ENCODE measurements at places on chromosomes 6 and 20.

- no peak for DNase-seq
Observed at GRCh38 chr20:35344354-35344837, 52.2 kb upstream of the FAM83C start.

DNA sequence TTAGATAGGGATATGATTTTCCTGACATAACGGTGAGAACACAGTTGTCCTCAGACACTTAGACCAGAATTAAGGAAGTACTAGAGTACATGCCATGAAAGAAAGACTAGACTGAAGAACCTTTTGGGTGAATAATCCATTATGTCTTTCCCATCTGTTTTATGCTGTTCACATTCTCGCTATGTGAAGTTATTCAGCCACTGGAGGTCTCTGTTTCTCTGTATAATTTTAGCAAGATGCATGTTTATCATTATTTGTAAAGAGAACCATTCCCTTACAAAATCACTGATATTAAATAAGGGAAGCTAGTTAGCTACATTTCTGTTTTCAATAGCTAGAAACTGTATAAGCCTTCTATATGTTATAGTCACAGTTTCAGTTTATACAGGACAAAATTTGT is 391.9 kb downstream of the CD109 start:
- no peak for DNase-seq

GRCh38 chr6:636488-636887 is 20.4 kb downstream of the HUS1B start:
- DNase-seq = no peak

- DNase-seq = no peak
Observed at GRCh38 chr6:161748535-161749416, 474.9 kb upstream of the AGPAT4 start.

- DNase-seq = no peak
Observed at GRCh38 chr6:118485601-118486550, 62.2 kb upstream of the PLN start.

DNA sequence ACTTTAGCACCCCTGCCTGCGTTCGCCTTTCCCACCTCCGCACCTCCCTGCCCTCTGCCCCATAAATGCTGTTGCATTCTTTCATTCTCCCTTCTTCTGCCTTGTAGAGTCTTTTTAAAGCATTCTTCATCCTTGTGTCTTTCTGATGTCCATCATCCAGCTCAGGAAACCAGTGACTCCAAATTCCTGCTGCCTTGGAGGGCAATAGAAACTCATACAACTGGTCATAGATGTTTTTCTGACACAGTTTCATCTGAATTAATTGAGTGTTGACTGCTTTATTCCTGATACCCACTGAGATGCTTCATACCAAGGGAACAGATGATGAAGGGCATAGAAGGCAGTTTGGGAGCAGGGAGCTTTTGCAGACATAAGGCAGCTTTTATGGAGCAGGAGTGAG is 19.6 kb downstream of the PLEKHG1 start:
- DNase-seq = no peak

DNA sequence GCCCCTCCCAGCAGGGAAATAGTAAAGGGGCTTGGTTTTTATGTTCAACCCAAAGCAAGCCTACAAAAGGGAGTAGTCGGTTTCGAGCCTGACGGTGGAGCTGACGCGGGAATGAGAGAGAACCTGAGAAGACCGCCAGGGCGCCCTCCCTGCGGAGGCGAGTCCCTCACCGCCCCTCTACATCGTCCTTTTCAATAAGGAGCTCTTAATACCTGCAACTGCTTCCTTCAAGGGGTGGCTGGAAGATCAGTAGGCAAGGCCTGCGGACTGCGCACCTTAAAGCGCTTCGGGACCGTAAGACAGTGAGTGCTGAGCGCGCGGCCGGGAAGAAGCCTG is 709 bp upstream of the ZNF76 start:
- no peak for DNase-seq

DNA sequence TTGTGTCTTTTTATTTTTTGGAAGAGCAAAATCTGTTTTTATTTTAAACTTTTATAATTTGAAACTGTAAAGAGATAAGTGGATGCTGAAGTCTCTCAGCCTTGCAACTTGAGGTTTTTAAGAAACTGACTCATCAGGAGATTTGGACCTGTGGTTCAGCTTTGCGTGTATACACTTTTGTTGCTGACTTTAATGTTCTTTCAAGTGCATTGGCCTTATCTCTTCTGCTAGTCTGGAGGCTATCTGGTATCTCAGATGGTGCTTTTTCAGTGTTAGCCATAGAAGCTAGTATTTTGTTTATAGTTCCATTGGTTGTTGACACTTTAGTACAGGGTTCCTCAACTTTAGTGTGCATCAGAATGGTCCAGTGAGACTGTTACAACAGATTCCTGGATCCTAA is 504.0 kb upstream of the SPTLC3 start:
- no peak for DNase-seq

- DNase-seq = no peak
Observed at GRCh38 chr6:49693512-49693911, 19.8 kb downstream of the CRISP2 start.

DNA sequence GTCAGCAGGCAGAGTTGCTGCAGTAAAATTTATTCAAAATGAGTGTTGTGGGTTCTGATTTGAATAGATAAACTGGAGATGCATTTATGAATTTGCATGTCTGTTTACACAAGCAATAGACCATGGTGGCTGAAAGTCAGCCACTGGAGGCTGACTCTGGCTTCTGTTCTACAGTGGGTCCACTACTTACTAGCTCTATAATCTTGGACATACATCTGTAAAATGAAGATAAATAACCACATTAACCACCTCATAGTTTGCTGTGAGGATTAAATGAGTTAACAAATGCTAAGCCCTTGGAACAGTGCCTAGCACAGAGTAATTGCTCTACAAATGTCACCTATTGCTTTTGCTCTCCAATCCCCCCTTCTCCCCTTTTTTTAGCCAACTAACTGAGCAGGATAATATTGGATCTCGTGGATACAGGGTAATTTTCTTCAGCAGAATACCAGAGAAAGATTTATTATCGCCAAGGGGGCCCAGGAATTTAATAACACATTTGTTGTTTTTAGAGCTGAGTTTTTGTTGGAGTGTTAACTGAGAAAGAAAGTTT is 1.4 kb upstream of the PM20D2 start:
- DNase-seq = no peak

GRCh38 chr6:105831311-105832097 is 254.6 kb upstream of the PRDM1 start:
- DNase-seq = no peak

- DNase-seq = no peak
Observed at GRCh38 chr6:37972994-37973757, 153.6 kb downstream of the ZFAND3 start.
